Left cardiac atrium (tissue), 4 donors: ENCODE measurements at places on chromosomes 6 and 20.

- DNase-seq: no peak
Measured at GRCh38 chr6:55668591-55668990, 89.6 kb upstream of the HMGCLL1 start.

DNA sequence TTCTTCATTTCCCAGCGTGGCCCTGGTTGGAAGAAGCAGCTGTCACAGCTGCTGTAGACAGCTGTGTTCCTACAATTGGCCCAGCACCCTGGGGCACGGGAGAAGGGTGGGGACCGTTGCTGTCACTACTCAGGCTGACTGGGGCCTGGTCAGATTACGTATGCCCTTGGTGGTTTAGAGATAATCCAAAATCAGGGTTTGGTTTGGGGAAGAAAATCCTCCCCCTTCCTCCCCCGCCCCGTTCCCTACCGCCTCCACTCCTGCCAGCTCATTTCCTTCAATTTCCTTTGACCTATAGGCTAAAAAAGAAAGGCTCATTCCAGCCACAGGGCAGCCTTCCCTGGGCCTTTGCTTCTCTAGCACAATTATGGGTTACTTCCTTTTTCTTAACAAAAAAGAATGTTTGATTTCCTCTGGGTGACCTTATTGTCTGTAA is 292.7 kb downstream of the ESR1 start:
- peak; percentile 62 for DNase-seq

GRCh38 chr6:26552640-26553188 is 14.5 kb downstream of the HMGN4 start:
- DNase-seq: no peak

GRCh38 chr6:167469672-167470071 is 144.8 kb downstream of the TTLL2 start:
- DNase-seq: peak; percentile 45

GRCh38 chr6:158507174-158507573 is 52.7 kb upstream of the TMEM181 start:
- no peak for DNase-seq

DNA sequence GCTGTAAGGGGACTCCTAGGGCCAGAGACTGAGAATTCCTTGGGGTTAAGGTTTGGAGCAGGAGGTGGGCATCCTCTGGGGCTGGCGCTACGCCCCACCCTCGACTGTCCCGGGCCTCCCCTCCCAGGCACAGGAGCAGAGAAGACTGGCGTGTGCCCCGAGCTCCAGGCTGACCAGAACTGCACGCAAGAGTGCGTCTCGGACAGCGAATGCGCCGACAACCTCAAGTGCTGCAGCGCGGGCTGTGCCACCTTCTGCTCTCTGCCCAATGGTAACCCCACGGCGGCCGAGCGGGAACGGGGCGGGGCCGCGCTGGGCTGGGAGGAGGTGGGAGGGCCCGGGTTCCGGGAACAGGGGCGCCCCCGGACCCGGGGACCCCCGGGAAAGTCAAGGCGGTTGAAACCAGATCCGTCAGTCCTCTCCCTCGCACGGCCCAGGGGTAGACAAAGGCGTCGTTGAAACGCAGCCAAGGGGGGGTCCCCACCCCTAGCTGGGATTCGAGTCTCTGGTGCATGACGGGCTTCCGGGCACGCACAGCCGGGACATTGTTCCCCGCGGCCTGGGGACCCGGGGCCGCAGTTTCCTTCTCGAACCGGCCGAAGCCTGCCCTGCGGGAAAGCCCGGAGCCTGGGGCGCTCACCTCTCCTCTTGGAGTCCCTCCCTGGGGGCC is 844 bp downstream of the WFDC2 start:
- peak; percentile 43 for DNase-seq

DNA sequence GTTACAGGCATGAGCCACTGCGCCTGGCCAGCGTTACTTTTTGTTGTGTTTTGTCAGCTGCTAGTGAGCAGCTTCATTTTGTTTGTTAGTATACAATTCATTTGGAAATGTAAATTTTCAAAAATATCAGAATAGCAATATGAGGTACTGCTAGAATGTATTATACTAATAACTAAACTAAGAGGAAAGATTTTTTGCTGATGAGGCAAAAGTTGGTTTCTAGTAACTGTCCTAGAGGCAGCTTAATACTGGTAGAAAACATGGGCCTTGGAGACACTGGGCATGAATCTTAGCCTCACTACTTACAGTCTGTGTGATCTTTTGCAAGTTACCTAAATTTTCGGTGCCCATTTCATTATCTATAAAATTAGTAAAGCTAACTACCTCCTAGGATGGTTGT is 24.1 kb downstream of the TTK start:
- no peak for DNase-seq

- peak; percentile 72 for DNase-seq
Measured at GRCh38 chr6:133921249-133921859, 31.7 kb upstream of the TBPL1 start.

DNA sequence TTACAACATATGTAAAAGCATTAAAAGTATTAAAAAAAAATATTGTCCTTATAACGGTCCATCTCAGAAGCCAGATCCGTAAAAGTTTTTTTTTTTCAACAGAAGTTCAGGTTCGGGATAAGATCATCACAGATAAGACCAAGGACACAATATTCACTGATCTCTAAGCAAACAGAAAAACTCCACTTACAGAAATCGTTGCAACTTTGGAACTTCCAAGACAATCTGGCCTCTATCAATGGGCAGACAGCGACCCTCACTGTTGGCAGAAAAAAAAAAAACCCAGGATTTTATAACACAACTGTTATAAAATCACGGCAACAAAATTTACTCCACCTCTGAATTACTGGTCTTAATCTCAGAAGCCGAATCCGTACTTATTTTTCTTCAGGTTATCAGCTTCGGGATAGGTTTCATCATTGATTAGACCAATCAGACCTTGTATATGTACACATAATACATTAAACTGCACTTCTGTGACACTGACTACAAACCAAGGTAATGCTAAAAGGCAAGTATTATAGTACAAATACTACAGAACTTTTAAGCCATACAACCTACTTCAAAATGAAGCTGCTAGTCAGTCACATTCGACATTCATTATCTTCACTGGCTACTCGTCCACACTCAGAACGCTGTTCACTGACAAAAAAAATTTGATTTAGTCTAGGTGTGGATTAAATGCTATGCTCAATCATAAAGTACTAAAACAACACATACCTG is 34.7 kb upstream of the SYNCRIP start:
- no peak for DNase-seq

- DNase-seq: no peak
Measured at GRCh38 chr6:30894381-30894780, 10.1 kb downstream of the DDR1 start.

- no peak for DNase-seq
Measured at GRCh38 chr6:161422710-161423680, 149.1 kb upstream of the AGPAT4 start.

- DNase-seq: no peak
Measured at GRCh38 chr6:18117136-18117535, 5.3 kb downstream of the NHLRC1 start.
